ENCODE measurements at places on chromosomes 11 and 22. TPM values are rescaled to one million over a fixed set of nuclear protein-coding genes. Genes with fewer than 3 reads are reported as not detected.

ABTB2 gene
- total RNA-seq: 31.0 TPM

OR52H1 gene
- 0.81 TPM for total RNA-seq

DNA sequence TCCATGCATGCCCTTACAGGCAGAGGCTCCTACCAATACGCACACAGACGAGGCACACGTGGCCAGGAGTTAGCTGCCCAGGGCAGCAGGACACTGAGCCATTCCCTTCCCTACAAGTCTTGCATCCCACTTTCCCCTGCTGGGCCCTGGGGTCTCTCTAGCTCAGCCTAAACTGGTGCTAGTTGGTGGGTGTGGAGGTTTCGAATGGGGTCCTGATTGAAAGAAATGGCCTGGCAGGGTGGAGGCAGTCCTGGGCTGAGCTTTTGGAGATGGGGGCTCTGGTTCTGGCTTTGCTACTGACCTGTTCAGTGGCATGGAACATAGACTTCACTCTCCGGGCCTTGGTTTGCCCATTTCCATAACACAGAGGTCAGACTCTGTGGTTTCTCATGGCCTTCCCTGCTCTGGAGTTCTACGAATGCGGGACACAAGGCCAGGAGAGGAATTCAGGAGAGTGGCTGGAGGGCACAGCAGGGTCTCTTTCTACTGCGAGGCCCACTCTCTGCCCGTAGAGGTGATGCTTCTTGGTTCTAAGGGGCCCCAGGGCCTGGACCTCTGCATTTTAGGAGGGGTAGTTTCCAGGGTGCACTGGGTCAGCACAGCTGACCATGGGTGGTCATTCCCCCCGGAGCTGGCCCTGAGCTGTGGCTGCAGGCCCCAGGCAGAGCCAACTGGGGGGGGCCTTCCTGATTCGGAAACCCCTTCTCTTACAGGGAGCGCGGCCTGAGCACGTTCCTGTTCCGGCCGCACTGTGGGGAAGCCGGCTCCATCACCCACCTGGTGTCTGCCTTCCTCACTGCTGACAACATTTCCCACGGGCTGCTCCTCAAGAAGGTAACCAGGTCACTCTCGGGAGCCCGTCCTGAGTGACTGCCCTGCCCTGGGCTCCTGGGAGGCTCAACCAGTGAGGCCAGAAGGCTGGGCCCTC lies 40.0 kb downstream of the RNF141 start:
- DNase-seq: no peak

DNA sequence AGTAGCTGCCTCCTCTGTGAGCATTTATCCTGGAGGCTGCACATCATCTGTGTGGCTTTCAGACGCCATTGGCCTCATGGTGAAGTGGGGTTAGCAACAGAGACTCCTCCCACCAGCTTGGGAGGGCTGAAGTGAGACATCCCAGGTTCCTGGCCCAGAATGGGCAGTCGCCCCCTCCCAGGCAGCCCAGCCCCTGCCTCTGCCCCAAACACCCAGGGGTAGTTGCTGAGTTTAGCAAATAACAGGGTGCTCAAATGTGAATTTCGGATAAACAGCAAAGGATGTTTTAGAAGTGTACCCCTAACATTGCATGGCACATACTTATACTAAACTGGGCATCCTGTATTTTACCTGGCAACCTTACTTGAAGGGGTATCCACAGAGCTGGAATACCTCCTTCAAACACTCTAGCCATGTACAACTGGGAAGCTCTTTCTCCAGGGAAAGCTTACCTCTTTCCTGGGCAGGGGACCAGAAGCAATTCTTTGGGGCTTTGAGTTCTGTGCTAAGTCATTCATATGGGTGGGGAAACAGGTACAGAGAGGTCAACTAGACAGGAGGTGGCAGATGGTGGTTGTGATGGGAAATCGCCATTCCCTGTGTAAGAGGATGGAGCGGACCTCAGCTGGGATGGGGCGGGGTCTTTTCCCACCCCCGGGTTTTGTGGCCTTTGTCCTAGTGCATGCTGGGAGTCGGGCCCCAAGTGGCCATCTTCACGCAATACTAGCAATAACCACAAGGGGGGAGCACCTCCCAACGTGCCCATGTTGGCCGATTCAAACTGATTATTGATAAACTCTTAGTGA lies 19.3 kb downstream of the MTFP1 start:
- no peak for DNase-seq

Data from thoracic aorta (tissue), 2 donors.